ENCODE measurements at places on chromosomes 13 and 19.
A peak's percentile ranks its signal among the peaks of the same experiment; 100 is the strongest.

GRCh38 chr13:94330552-94331071 lies 148.9 kb downstream of the DCT start:
- no peak for DNase-seq

- no peak for DNase-seq
Observed at GRCh38 chr19:44839276-44839675, 6.8 kb upstream of the NECTIN2 start.

DNA sequence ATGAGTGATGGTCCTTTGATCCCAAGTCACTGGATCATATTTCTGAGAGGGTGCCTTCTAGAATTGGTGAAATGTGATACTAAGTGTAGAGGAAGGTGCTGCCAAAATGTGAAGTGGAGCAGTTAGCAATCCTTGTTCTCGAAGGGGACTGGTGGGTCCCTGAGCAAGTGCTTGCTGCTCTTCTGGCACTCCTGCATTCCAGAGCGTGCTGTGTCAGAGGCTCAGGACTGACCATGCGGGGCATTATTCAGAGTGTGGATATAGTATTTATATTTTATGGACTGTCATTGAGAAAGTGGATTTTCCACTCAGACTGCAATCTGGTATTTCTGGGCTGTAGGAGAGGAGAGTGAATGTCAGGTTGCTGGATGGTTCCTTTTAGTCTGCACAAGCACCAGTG lies 152.6 kb upstream of the KL start:
- DNase-seq: no peak

- DNase-seq: no peak
Observed at GRCh38 chr19:55658846-55659459, 4.1 kb downstream of the U2AF2 start.

DNA sequence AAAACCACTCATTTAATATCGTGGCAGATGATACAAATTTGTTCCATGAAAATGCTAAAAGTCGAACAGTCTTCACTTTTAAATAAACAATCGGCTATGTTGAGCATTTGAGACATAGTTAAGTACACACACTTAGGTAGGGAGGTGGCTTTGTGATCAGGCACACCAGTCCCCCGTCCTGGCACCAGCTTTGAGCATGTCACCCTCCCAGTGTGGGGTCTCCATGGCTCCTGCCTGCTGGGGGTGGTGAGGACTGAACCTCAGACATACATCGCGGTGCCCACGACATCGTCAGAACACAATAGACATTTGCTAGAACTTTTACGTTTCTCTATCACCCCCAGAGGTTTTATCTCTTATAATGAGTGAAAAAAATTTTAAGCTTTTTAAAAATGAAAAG lies 62.0 kb downstream of the RFX2 start:
- no peak for DNase-seq

DNA sequence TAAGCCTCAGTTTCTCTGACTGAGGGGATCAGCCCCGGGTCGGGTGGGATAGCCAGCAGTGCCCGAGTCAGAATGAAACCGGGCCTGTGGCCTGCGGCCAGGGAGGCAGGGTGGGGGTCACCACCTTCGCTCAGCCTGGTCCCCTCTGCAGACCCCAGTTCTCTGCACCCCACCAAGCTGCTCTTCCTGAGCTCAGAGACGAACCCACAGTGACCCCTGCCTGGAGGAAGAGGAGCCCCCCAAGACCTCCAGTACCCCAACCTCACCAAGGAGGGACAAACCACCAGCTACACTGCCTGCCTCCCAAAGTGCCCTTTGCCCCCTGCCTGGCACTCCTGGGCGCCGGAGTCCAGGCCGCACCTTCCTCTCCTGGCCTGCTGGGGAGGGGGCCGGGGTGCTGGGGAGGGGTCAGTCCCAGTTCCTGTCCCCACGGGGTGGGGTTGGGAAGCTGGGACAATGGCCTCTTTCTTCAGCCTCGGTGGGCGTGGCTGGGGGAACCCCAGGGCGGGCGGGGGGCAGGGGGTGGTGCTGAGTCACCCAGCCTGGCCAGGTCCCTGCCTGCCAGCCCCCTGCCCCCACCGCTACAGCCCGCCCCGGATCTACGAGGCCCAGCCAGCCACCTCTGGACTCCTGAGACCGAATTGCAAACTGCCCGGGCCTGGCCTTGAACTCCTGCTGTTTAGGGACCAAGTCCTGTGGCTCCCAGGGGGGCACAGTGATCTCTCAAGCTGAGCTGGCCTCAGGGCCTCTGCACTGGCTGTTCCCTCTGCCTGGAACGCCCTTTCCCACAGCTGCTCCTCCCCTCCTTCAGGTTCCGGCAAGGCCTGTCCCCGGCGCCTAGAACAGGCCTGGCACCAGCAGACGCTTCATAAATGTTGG lies 14.3 kb downstream of the ZBTB7A start:
- DNase-seq: no peak

DNA sequence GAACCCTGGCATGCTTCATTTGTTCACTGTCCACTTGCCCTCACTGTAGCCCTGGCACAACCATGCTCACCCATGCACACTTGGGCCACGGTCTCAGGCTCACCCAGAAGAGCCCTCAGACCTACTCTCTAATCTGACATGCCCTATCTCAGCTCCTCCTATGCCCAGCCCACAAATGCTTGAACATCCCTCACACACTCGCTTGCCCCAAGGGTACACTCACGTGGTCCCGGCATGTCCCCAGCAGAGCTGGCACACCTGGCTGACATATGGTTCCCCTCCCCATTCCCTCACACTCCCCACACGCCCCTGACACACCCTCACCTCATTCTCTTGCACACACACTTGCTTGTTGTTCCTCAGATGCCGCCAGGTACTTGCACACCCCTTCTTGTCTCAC lies 55.7 kb downstream of the MAP4K1 start:
- no peak for DNase-seq

GRCh38 chr19:48490981-48491792 lies 20.4 kb downstream of the LMTK3 start:
- DNase-seq: peak; percentile 52

GRCh38 chr19:36847968-36848367 lies 2.7 kb upstream of the ZNF345 start:
- DNase-seq: no peak

- DNase-seq: no peak
Observed at GRCh38 chr13:34900288-34900739, 41.8 kb upstream of the NBEA start.

DNA sequence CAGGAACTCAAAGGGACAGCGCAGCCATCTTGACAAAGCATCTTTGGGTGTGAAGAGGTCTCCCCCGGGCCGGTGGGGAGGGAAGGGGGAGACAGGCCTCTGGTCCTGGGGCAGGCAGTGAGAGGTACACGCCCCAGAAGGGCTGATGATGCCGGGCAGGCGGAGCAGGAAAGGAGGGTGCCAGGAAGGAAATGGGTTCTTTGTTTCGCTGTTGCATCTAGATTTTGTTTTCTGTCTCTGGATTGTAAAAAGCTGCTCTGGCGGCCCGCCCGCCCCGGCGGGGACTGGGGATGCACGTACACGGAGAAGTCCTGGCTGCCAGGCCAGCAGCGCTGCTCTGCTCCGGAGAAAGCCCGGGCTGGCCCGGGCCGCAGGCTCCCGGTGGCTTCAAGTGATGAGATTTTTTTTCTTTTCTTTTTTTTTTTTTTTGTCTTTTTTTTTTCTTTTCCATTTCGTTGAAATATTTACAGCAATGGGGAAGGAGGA lies 13.2 kb upstream of the ASF1B start:
- DNase-seq: no peak

- no peak for DNase-seq
Observed at GRCh38 chr19:9952276-9952675, 16.0 kb upstream of the OLFM2 start.

DNA sequence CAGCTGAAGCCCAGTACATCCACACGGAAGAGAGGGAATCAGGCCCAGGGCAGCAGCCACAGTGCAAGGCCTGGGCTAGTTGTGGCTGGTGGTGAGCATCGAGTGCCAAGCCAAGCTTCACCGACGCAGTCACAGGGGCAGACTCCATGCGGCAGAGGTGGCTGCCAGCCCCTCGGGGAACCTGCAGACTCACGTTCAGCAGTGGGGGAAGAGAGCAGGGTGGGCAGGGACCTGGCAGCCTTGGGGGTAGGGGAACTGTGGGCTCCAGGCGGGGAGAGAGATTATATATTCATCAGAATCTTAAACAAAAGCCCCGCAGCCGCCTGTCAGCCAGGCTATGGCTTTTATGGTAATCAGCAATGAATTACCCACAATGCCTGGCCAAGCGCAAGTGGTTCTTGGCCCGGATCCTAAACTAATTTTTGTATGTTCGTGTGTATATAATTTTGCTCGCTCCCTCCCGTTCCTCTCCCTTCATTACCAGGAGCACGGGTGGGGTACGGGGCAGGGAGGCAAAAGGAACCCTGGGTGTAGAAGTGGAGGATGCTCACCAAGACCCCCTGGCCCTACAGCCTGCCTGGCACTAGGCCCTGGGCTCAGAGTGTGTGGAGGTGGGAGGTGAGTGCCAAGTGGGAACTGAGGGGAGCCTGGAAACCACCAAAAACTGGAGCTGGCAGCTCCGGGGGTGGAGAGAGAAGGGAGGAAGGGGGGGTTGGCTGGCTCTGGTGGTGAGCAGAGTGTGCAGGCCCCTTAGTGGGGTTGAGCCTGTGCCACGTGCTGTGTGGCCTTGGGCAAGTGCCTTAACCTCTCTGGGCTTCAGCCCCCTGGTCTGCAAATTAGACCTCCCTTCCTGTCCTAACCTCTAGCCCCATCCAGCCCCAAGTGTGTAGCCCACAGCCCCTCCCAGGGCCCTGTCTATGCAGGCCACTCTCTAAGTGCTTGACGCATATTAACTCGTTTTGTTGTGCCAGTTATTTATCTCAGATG lies 31.9 kb downstream of the PTPRS start:
- DNase-seq: no peak

GRCh38 chr13:19910336-19911072 lies 47.1 kb upstream of the ZMYM5 start:
- DNase-seq: no peak

DNA sequence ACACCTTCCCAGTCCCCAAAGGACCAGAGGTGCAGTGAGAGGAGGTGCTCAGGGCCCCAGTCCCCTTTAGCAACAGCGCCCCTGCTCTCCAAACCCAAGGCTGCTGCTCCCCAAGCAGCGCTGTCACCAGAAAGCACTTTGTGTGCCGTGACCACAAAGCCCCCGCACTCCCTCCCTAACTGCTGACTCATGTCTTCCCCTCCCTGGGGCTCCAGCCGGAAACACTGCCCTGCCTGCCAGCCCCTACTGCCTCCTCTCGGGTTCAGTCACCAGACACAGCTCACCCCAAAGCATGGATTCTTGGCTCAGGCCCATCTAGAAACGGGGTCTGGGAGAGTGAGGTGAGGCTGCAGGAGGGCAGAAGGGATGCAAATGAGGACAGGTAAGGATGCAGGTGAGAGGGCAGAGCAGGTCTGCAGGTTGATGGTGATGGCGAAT lies 4.9 kb upstream of the TNFSF14 start:
- peak; percentile 86 for DNase-seq

DNA sequence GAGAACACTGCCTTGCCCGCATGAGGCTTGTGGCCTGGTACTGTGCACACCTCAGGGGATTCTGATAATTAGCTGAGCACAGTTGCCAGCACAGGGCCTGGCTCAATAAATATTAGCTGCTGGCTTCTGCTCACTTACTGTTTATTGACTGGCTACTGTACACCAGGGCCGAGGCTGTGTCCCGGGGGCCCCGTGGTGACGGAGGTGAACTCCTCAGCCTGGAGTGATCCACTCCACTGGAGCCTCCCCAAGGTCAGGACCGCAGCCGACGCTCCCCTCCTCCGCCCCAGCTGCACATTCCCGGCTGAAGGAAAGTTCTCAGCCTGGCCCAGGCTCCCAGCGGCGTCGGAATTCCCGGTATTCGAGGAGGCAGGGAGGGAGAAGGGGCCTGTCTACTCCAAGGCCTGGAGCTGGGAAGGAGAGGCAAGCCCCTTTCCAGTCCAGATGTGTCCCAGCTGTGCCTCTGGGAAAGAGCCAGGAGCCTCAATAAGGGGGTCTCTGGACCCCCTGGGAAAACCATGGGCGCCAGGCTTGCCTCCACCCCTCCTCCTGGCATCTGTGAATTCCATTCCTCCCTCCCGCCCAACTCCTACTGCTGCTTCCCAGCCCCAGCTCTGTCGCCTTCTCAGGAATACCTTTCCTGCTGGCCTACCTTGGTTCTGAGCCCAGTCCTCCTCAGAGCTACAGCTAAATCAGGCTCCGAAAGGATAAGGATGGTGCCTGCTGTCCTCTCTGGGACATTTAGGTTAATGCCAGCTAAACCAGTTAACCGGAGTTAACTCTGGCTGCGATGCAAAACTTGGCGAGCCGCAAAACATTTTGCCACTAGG lies 7.3 kb downstream of the RPS16 start:
- DNase-seq: no peak

- no peak for DNase-seq
Observed at GRCh38 chr13:43939086-43939485, 59.4 kb downstream of the LACC1 start.

GRCh38 chr13:76552807-76553206 lies 333.4 kb downstream of the KCTD12 start:
- no peak for DNase-seq

- no peak for DNase-seq
Observed at GRCh38 chr13:107585469-107586180, 629.7 kb downstream of the LIG4 start.

DNA sequence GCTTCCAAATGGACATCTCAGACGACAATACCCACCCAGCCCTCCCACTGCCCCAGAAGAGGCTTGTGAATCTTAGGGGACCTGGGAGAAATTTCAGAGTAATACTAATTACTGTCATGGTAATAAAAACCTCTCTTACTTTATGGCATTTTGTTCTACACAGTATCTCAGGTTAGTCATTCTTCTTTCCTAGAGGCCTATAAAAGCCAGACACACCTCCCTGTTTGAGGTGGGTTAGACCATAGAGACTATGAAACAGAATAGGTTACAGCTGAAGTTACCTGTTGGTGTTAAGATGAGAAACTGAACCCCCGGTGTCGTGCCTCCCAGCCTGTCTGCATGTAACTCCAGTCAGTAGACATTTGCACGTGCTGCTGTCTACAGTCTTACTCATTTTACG lies 113.9 kb downstream of the SLC7A1 start:
- DNase-seq: no peak

GRCh38 chr19:925526-926322 lies at the start of gene ARID3A:
Gene ARID3A (plus strand): TSS chr19:926035. CDS start chr19:929529, 3,494 bp downstream.
- DNase-seq: peak; percentile 45

GRCh38 chr13:97342136-97342535 lies 91.8 kb upstream of the RAP2A start:
- no peak for DNase-seq

DNA sequence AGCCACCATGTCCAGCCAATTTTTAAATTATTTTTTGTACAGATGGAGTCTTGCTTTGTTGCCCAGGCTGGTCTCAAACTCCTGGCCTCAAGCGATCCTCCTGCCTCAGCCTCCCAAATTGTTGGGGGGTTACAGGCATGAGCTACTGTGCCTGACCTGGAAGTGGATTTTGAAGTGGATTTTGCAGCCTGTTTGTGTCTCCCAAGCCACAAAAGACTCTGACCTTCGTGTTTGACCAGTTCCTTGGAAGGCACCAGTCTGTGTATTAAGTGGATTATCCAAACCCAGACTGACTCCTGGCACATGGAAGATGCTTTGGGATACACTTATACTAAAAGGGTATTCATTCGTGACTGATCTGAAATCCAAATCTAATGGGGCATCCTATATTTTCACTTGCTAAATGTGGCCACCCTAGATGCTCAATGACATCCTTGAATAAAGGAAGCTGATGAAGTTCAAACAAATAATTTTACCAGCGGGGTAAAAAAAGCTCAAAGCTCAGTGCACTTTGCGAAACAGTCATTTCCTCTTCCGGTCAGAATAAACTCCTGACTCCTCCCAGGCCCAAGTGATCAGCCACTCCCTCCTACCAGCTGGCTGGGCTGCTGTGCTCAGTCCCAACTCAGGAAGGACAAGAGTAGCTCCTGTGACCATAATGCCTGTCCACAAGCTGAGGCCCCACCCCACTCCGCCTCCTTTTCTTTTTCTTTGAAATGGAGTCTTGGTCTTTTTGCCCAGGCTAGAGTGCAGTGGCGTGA lies 32.6 kb upstream of the GATAD2A start:
- no peak for DNase-seq

GRCh38 chr19:44893332-44894051 lies 2.4 kb downstream of the TOMM40 start:
- DNase-seq: no peak
